ENCODE measurements at places on chromosomes 13 and 19. TPM values are rescaled to one million over a fixed set of nuclear protein-coding genes. Genes with fewer than 3 reads are reported as not detected.

Gene LIG1
- polyA plus RNA-seq: 21.7 TPM

Gene SIGLEC14
- polyA plus RNA-seq: 0.94 TPM

Gene FLT1
- polyA plus RNA-seq: 14.4 TPM

GRCh38 chr19:20453425-20453935 is 112.1 kb downstream of the ZNF737 start:
- no peak for DNase-seq

GRCh38 chr13:90315061-90315460 is 1032.4 kb upstream of the MIR17HG start:
- no peak for DNase-seq

DNA sequence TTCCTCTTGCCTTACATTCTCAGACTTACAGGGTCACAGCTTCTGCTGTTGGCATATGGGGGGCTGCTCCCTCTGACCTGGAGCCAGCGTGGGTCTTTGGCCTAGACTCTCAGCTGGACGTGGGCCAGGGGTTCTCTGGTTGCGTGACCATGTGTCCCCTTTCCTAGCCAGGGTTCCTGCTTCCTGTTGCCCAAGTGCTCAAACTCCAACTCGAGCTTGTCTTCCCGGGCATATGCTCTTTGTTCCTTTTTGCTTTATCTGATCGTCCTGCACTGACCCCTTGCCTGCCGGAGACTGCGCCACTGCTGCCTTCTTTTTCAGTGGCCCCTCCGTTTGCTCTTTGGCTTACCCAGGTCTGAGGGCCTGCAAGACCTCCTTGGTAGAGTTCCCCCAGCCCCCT is 25.3 kb upstream of the GPR183 start:
- no peak for DNase-seq

- no peak for DNase-seq
Measured at GRCh38 chr13:98563071-98563470, 13.8 kb downstream of the STK24 start.

GRCh38 chr19:55674459-55674840 is 576 bp upstream of the EPN1 start:
- DNase-seq: no peak

GRCh38 chr13:36920616-36921185 is 663 bp upstream of the SMAD9 start:
- no peak for DNase-seq

Data from forelimb muscle (tissue), 1 donor.